CD14-positive monocyte (primary cell): ENCODE measurements at places on chromosomes 3 and 15.

GRCh38 chr3:153350420-153350819, 188.4 kb downstream of the RAP2B start:
- DNase-seq: no peak

GRCh38 chr3:151085889-151086483, 522 bp downstream of the MED12L start:
- no peak for DNase-seq

GRCh38 chr3:72155391-72156064, 370.6 kb upstream of the PROK2 start:
- DNase-seq: no peak

DNA sequence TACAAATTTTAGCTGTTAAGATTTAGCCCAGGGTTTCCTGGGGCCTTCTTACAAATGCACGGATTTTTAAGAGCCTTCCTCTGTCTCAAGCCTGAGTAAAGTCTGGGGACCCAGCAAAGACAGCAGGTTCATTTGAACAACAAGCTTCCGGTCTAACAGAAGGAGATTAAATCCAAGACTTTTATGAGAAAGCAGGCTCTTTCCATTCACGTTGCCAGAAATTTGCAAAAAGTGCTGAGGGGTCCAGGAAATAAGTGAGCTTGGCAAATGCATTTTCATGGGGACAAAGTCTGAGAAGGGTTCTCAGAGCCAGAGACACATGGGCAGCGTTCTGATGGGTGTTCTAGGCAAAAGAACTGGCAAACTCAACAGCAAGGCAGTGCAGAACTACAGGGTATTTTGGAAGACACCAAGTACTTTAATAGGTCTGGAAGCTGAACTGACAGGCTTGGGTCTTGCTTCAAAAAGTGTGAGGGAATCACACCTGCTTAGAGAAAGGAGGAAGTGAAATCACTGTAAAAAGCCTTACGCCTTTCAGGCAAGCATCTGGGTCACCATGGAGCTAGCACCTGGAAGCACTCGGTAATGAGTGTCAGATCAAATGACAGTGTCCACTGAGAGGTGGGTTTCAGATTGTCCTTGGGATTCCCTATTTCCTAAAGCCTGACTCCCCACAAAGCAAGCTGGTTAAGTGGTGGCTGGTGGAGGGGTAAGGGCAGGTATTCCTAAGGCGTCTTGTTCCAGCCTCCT, 115.8 kb upstream of the ARHGEF3 start:
- DNase-seq: no peak

- DNase-seq: no peak
These were observed 29.6 kb upstream of the ADAMTS7 start for GRCh38 chr15:78840661-78841375.

DNA sequence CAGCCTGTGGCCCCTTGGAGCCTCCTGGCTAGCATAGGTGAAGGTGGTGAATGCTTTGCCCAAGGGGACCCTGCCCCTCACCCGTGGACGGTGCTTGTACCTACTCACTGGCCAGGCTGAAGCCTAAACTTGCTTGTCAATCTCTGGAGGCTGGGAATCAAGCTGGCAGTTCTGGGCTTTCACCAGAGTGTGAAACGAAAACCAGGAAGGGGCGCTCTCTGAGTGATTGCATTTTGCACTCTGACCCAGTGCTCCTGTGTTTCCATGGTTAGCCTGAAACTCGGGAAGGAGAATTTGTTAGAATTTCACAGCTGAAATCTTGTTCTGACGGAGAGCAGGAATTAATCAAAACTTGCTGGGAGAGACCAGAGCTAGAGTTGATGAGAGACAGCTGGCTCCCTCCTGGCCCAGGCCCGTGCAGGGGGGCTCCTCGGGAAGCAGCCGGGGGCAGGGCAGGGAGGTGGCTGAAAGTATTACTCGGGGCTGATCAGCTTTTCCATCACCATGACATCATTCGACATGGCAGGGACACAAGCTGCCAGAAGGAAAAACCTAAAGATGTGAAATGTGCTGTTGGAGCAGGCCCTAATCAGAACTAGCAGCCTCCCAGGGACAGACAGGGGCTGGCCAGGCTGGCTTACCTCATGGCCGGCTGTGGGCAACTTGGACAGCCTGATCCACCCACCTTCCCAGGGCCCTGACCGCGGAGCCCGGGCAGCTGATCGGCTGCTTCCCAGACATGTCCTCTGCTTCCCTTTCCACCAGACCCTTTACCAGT, 323.6 kb upstream of the CTDSPL start:
- DNase-seq: no peak

GRCh38 chr15:23854203-23854911, 167.3 kb upstream of the NDN start:
- no peak for DNase-seq

DNA sequence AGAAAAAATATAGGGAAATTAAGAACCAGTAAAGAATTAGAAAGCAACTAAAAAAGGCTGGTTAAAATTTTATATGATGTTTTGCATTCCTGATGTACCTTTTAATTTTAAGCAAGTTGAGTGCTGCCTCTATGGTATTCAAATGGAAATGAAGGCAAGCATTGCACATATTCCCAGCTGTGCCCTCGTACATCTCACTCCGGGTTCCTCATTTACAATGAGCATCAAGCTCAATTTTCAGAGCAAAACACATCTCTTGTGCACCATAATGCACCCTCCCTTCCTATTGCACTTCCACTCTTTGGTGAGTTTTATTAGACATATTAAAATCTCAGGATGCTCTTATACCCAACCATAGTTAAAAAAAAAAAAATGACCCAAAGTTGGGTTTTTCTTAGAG, 267.9 kb downstream of the CHST2 start:
- DNase-seq: no peak

DNA sequence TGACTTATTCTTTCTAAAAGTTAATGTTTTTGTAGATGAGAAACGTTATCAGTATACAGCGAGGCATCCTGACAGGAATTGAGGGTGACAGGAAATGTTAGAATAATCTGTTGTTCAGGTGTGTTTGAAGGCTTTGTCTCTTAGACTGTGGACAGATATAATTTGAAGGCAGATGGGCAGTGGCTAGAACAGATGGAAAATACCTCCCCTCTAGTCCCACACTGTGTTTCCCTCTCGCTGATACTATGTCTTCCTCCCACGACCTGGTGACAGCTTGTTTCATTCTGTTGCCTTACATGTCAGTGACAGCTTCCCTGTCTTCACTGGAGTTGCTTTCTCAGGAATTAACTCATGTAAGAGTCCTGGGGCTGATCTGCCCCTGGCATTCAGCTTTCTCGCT, 125.3 kb downstream of the MYRIP start:
- DNase-seq: no peak

- DNase-seq: no peak
These were observed 1.0 kb downstream of the CPNE9 start for GRCh38 chr3:9704347-9705322.

GRCh38 chr15:38768970-38769369, 204.4 kb upstream of the RASGRP1 start:
- DNase-seq: no peak

GRCh38 chr3:34362910-34363309, 564.5 kb downstream of the PDCD6IP start:
- no peak for DNase-seq

DNA sequence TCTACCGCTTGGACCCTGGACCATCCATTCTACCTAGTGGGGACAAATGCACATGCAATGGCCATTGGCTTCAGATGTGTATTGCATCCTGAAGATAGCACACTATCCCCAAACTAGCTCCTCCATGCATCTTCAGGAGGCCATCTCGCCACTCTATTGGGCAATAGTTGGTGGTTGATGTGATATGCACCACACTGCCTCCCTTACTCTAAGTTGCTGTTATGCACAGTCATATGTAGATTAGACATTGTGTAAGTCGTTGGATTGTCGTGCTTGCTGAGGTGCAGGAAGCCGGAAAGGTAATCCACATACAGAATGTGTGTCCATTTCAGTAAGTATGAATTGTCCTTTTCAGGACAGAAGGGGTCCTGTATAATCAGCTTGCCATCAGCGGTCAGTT, 26.7 kb upstream of the PLA2G4D start:
- peak; percentile 51 for DNase-seq

DNA sequence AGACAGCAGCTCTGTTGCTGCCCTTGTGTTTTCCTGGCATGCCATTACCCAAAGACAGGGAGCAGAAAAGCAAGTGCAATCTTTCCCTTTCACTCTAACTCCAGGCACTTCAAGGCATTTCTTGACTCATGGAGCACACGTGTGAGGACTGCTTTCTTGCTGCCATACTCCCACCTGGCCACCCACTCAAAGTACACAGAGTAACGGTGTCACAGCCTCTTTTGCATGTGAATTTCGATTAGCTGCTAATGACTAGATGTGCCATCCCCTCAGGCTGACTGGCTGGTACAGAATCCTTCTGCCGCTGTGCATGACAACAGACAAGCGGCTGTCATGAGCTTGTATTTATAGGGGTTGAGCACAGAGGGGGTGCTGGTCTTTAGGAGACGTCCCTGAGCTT, 380.6 kb downstream of the CTNNB1 start:
- no peak for DNase-seq

- DNase-seq: no peak
These were observed 62.1 kb downstream of the SLCO3A1 start for GRCh38 chr15:91915576-91915975.

DNA sequence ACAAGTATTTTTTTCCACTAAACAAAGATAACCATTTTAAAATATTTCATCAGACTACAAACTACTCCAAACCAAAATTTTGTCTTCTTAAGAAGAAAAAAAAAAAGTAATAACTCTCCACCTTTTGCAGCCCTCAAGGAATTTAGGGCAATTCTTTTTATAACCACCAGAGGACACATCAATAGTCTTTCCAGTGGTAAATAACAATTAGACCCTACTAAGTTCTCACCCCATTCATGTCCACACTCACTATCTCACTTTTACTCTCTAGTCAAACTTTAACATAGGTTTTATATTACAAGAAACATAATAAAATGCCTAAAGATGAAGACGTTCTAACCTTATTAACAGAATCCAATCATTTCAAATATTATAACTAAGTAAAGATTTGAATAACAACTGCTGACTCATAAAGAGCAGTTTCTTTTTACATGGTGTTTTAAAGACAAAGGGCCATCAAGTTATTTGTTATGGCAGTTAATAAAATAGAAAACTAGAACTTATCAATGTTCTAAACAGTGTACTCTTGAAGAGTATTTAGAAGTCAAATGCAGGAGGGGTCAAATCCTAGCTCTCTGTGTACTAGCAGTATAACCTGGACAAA, 33.0 kb downstream of the CCDC39 start:
- DNase-seq: no peak

DNA sequence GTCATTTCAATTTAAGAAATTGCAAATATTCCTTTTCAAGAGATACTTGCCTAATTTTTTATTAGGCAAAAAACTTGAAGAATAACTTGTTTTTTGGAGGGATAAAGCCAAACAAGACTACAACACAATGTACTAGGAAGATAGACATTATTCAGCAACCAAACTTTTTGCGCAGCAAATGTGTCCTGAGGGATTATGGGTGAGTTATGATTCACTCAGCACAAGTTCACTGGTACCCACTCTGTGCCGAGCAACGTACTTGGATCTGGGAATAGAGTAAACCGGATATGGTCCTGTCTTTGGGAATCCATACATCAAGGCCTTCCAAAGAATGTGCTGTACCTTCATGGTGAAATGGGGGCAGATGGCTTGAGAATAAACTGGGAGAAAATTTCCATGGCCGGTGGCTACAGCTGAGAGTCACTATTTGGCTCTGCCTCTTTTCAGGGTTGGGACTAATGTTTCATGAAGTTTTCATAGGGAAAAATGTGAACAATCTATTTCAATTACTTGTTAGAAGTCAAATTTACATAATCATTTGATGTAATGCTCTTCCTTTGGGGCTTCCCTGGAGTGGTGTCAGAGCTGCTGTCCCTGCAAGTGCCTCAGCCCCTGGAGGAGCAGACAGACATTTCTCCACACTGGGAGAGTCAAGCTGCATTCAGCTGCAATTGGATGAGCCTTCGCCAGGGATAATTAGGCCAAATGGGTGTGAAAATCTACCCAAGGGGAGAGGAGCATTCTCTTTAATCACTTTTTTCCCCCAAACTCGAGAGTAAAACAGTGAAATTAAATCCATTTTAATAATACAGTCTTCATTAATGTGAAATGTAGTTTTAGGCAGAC, 315.2 kb downstream of the CLSTN2 start:
- no peak for DNase-seq

- no peak for DNase-seq
These were observed 124.4 kb upstream of the TOPAZ1 start for GRCh38 chr3:44117239-44117638.

GRCh38 chr3:192906940-192907339, 10.7 kb downstream of the MB21D2 start:
- DNase-seq: no peak

GRCh38 chr3:6179761-6180160, 681.2 kb upstream of the GRM7 start:
- DNase-seq: no peak
